A375 (cell line): ENCODE measurements at places on chromosomes 5 and 9. TPM values are rescaled to one million over a fixed set of nuclear protein-coding genes. Genes with fewer than 3 reads are reported as not detected.

Gene RHOBTB3
- 54.3 and 63.5 TPM in 2 replicates for total RNA-seq

Gene CYSRT1
- 0.29 and 0.98 TPM in 2 replicates for total RNA-seq

Gene KIF12
- total RNA-seq: 1.1 and 1.5 TPM in 2 replicates

Gene PCDHB12
- total RNA-seq: 2.3 and 2.7 TPM in 2 replicates

Gene TAF1L
- total RNA-seq: 0.04 TPM in 1 of 2 replicates, not detected in the other

Gene LECT2
- total RNA-seq: not detected in 2 replicates

Gene ORM2
- not detected in 2 replicates for total RNA-seq

Gene TMEM232
- total RNA-seq: 0.45 and 2.4 TPM in 2 replicates

Gene THOC3
- total RNA-seq: 52.8 and 53.1 TPM in 2 replicates

Gene GABRA6
- total RNA-seq: 0.05 TPM in 1 of 2 replicates, not detected in the other

Gene STPG3
- not detected in 2 replicates for total RNA-seq

Gene UBAP2
- total RNA-seq: 8.3 and 12.0 TPM in 2 replicates
